Suprapubic skin (tissue), 4 donors: ENCODE measurements at places on chromosomes 1 and 21.

GRCh38 chr21:33578214-33578613 is 10.3 kb downstream of the DONSON start:
- H3K4me3 ChIP-seq: no peak overlapping the region
- no peak overlapping the region for H3K27ac ChIP-seq

- H3K4me3 ChIP-seq: no peak overlapping the region
- H3K4me1 ChIP-seq: no peaks in the 10 kb centered on the region
- H3K27me3 ChIP-seq: peaks cover 13% of the 10 kb centered on the region
- DNase-seq: peak; percentile 64
Measured at GRCh38 chr1:4108331-4108730, 208.3 kb upstream of the C1orf174 start.

DNA sequence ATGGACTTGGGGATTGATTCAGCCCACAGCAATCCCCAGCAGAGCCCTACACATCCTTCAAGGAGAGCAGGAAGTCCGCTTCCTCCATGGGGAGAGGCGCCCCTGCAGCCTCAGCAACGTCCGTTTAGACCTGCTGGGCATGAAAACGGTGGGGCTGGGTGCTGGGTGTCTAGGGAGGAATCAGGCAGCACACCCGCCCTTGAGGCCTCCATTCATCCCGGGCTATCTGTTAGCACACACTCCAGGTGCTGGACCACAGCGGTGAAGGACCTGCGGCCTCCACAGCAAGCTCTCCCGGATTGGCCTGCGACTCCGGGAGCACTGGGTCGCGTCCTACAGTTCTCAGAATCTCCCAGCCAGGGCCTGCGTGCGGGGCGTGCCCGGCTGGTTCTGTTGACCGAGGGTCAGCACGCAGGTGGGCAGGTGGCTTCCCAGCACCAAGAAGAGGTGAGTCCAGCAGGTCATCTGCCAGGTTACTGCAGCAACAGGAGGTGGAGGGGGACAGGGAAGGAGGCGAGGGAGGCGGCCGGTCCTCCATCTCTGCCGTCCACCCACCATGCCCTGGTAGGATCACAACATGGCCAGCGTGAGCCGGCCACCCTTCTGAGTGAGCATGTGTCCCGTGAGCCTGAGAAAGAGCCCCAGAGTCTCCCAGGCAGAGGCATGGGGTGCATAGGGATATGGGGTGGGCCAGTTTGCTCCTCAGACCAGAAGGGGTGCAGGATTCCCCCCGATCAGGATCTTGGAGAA is 96.6 kb downstream of the RIPK4 start:
- H3K36me3 ChIP-seq: no peaks in the 10 kb centered on the region
- peak; percentile 53 for DNase-seq
- no peak overlapping the region for H3K4me3 ChIP-seq
- H3K27me3 ChIP-seq: peaks cover 2% of the 10 kb centered on the region

- H3K36me3 ChIP-seq: no peaks in the 10 kb centered on the region
- H3K4me1 ChIP-seq: peaks cover 26% of the 10 kb centered on the region
- H3K27me3 ChIP-seq: no peaks in the 10 kb centered on the region
- no peak for DNase-seq
Measured at GRCh38 chr1:174005032-174005431, 17.1 kb downstream of the RC3H1 start.

GRCh38 chr21:34881839-34882371 is 167.2 kb downstream of the RUNX1 start:
- peaks cover 43% of the 10 kb centered on the region for H3K4me1 ChIP-seq
- H3K27me3 ChIP-seq: peaks cover 15% of the 10 kb centered on the region
- peaks cover 5% of the 10 kb centered on the region for H3K36me3 ChIP-seq

DNA sequence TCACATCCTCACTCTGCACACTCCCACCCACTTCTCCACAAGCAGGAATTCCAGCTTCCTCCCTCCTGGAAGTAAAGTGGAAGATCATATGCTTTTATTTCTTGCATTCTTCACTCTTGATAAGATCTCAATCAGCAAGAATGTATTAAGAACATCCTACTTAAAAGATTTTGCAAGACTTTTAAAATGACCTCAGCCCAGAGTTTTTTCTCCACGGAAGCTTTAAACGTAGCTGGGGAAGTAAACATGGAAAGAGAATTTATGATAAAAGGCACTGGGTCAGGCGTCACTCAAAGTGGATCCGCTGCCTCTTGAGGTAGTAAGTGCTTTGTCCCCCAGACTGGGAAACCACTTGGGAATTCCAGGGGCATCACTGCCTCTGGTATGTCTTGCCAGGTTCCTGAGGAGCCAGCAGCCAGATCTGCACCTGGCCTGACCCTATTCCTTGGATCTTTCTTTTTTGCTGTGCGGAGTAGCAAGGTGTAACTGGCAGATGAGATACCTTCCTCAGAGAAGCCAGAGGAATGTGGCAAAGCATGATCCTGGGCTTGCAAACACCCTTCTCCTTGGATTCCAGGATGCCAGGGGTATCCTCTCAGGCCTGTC is 33.9 kb downstream of the CDK18 start:
- H3K4me1 ChIP-seq: peaks cover 25% of the 10 kb centered on the region
- H3K27me3 ChIP-seq: no peaks in the 10 kb centered on the region
- peak; percentile 67 for DNase-seq
- H3K27ac ChIP-seq: no peak overlapping the region
- H3K4me3 ChIP-seq: no peak overlapping the region

GRCh38 chr21:22115746-22116145 is 1117.5 kb downstream of the NCAM2 start:
- H3K4me1 ChIP-seq: no peaks in the 10 kb centered on the region
- H3K27ac ChIP-seq: no peak overlapping the region
- no peak for DNase-seq

GRCh38 chr1:231827337-231828105 is 200.9 kb downstream of the DISC1 start:
- H3K4me1 ChIP-seq: no peaks in the 10 kb centered on the region
- no peak overlapping the region for H3K4me3 ChIP-seq
- H3K36me3 ChIP-seq: no peaks in the 10 kb centered on the region
- no peak overlapping the region for H3K27ac ChIP-seq
- no peak for DNase-seq
